HL-60 (cell line): ENCODE measurements at places on chromosomes 13 and 19.

DNA sequence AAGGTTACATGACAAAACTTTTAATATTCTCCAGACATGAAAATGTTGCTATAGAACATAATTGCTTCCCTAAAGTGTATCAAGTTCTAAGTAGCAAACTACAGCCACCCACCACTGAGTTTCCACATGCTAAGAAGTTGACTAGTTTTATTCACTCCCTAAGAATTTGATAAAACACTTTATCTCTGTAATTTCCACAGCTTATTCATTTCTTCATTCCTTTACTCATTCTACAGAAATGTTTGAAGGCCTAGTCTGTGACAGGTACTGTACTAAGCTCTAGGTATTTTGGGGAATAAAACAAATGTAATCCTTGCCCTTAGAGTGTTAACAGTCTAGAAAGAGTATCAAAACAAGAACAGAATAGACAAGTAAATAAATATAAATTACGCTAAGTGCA, 101.8 kb upstream of the DIAPH3 start:
- DNase-seq: no peak

GRCh38 chr19:11181488-11181887, 15.9 kb downstream of the KANK2 start:
- DNase-seq: no peak

DNA sequence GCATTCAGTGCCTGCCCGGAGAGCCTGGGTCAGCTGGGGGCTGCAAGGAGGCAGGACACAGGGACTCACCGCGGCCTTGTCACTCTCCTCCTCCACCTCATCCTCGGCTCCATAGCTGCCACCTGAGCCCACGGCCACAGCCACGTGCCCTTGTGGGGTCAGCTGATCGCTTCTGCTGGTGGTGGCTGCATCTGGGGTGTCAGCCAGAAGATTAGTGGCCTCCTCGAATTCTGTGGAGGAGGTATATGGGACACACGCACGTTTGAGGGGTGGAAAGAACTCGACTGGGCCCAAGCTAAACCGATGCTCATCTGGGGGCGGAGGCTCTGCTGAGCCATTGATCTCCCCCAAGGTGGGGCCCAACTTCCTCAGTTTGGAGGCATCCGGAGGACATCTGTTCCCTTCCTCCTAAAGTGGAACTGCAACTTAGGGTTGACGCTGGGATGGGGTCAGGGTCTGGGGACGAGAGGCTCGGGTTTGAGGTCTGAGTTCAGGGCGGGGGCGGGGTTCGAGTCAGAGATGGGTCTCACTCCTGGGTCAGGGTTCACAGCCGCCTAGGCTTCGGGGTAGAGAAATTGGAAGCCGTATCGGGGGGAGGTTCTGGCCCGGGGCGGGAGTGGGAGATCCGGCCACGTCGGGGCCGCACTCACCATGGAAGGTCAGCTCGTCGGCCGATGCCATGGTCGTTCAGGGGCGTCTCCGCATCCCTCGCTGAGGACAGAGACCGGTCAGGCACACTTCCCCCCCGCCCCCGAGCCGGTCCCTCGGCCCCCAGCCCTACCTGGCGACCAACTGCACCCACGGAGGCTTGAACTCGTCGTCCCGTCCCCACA, 493 bp downstream of the YIPF2 start:
- DNase-seq: peak; percentile 51

- DNase-seq: peak; percentile 23
These were observed 535 bp downstream of the BSG start for GRCh38 chr19:572743-573518.

DNA sequence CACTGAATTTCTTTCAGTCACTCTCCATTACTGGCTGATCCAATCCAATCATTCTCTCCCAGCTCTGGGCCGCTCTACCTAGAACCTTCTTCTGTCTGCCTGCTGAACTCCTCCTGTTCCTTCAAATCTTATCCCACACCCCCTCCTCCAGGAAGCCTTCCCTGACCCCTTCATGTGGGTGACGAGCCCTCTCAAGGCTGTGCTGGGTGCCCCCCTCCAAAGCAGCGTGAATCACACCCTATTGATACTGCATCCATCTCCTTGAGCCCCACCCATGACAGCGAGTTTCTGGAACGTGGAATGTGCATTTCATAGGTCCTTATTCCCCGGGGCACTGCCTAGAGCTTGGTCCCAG, 3.2 kb downstream of the PIH1D1 start:
- DNase-seq: no peak

GRCh38 chr19:33125929-33126388, 6.0 kb upstream of the WDR88 start:
- peak; percentile 61 for DNase-seq

GRCh38 chr13:28626266-28626665, 32.7 kb upstream of the POMP start:
- DNase-seq: no peak

GRCh38 chr13:113945857-113946408, 27.9 kb downstream of the C13orf46 start:
- DNase-seq: no peak

GRCh38 chr19:54485851-54486250, 12.8 kb upstream of the CDC42EP5 start:
- DNase-seq: no peak

- no peak for DNase-seq
These were observed 5.2 kb downstream of the SLC25A42 start for GRCh38 chr19:19068659-19069654.

GRCh38 chr19:11345122-11345803, 805 bp downstream of the TMEM205 start:
- DNase-seq: no peak

- DNase-seq: no peak
These were observed 3.3 kb downstream of the MTIF3 start for GRCh38 chr13:27446986-27447583.
